ENCODE measurements at places on chromosomes 4 and X.

DNA sequence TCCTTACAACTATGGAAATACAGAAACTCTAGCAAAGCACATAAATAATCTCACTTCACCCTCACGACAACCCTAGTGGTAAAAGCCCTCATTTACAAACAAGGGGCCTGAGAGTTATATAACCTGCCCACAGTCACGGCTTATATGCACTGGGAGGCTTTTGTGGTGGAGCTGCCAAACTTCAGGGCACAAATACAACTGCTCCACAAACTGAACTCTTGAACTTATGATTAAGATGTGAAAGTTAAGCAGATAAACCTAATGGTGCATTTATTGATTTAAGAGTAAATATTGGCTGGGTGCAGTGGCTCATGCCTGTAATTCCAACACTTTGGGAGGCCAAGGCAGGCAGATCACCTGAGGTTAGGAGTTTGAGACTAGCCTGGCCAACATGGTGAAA, 19.0 kb downstream of the SLC2A9 start:
- no peak for DNase-seq

DNA sequence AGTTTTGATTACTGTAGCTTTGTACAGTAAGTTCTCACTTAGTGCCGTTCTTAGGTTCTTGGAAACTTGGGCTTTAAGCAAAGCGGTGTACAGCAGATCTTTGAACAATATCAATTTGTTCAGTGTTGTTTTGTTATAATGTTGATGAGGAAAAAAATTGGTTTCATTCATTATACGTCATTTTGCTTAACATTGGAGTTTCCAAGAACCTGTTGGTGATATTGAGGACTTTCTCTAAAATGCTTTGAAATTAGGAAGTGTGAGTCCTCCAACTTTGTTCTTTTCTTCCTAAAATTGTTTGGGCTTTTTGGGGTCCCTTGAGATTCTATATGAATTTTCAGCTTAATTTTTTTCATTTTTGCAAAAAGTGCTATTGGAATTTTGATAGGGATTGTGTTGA, 49.1 kb downstream of the STAG2 start:
- DNase-seq = no peak

DNA sequence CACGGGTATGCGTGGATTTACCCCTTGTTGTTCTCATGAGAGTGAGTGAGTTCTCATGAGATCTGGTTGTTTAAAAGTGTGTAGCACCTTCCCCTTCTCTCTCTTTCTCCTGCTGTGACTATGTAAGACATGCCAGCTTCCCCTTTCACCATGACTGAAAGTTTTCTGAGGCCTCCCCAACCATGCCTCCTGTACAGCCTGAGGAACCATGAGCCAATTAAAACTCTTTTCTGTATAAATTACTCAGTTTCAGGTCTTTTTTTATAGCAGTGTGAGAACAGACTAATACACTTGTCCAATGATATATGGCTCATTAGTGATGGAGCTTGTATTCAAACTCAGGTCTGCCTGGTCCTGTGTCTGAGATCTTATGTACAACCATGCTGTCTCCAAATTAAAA, 28.5 kb upstream of the RTL3 start:
- no peak for DNase-seq

- no peak for DNase-seq
Observed at GRCh38 chr4:94175553-94176261, 32.0 kb upstream of the SMARCAD1 start.

DNA sequence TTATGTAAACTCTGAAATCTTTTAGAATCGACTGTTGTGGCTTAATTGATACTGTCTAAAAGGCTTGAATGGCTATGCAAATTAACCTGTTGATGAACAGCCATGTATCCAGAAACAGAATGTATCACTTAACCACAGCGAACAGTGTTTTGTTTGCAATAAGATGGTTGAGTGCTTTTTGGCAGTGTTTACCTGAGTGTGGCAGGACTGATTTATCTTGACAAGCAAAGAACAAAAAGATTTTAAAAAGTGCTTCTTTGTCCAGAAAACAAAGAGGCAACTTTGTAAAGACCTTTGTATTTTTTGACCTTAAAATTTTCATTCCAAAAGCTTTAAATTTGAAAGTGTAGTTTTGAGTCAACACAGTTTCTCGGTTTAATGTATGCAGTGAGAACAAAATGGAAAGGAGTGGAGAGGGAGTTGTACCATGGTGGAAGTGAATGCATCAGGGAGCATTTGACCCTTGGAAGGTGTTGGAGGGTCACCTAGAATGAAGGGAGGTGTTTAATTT, 18.0 kb downstream of the ARHGAP10 start:
- DNase-seq = no peak

GRCh38 chr4:6938237-6938636, 28.6 kb downstream of the TBC1D14 start:
- no peak for DNase-seq

- DNase-seq = no peak
Observed at GRCh38 chr4:37388681-37389365, 144.3 kb downstream of the NWD2 start.

- DNase-seq = no peak
Observed at GRCh38 chr4:21554500-21554899, 394.1 kb downstream of the KCNIP4 start.

- no peak for DNase-seq
Observed at GRCh38 chrX:25130619-25131018, 114.9 kb upstream of the ARX start.

DNA sequence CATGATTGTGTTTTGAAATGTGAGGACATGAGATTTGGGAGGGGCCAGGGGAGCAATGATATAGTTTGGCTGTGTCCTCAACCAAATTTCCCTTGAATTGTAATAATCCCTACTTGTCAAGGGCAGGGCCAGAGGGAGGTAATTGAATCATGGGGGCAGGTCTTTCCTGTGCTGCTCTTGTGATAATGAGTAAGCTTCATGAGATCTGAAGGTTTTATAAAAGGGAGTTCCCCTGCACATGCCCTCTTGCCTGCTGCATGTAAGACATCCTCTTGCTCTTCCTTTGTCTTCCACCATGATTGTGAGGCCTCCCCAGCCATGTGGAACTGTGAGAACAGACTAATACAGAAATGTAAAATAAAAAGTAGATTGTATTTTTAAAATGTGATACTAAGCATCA, 1294.9 kb downstream of the ADGRL3 start:
- no peak for DNase-seq

DNA sequence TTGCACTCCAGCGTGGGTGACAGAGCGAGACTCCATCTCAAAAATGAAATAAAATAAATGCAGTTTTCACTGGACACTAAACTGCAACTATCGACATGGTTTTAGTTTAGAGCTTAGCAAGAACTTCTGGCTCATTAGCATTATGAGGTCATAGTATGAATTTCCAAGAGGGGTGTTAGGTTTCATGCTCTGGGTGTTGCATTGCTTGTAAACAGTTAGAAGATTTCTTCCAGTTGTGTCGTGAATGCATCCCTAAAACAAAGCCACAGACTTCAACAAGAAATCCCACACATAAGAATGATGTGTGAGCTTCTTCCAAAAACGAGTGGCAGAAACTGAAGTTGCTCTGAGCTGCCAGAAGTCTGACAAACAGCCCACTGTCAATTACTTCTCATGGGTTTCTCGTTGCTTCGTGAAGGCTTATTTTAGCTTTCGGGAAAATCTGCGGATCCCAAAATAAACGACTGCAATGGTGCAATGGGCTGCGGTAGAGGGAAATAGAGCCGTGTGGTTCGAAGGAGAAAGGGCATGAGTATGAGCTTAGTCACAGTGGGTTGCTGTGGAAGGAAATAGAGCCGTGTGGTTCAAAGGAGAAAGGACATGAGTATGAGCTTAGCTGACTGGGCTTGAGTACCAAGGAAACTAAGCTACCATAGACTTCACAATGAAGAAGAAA, 354.9 kb downstream of the DHRSX start:
- no peak for DNase-seq

DNA sequence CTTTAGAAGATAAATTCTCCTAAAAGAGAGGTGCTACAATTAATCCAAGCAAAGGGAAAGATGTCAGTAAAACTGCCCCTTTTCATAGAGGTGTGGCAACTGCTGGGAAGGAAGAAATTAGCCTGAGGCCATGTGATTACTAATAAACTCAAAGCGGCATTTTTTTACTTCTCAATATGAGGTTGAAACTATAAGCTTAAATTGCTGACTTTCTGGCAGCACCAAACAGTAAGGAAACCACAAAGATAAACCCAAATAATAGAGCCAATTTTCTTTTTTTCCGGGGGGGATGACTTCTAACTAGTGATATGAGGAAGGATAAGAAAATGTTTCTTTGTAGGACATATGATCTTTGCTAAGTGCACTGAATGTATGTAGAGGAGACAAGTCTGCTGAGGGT, 30.9 kb downstream of the AR start:
- DNase-seq = no peak

DNA sequence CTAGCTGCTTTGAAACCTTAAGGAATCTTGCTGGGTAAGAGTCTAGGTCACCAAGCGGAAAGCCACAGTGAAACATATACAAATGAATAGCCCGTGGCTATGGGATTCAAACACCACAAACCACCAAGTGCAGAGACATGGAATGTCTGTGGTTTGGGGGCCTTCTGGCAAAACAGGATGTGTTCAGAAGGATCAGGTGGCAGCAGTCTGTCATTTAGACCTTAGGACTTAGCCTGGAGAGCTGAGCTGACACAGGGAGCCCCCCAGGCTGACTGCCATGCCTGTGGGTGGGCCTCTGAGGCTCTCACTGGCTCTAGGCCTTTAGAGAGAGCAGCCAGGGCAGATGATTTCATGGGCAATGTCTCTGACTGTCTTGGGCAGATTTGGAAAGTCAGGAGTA, 225.6 kb downstream of the FBXW7 start:
- no peak for DNase-seq

DNA sequence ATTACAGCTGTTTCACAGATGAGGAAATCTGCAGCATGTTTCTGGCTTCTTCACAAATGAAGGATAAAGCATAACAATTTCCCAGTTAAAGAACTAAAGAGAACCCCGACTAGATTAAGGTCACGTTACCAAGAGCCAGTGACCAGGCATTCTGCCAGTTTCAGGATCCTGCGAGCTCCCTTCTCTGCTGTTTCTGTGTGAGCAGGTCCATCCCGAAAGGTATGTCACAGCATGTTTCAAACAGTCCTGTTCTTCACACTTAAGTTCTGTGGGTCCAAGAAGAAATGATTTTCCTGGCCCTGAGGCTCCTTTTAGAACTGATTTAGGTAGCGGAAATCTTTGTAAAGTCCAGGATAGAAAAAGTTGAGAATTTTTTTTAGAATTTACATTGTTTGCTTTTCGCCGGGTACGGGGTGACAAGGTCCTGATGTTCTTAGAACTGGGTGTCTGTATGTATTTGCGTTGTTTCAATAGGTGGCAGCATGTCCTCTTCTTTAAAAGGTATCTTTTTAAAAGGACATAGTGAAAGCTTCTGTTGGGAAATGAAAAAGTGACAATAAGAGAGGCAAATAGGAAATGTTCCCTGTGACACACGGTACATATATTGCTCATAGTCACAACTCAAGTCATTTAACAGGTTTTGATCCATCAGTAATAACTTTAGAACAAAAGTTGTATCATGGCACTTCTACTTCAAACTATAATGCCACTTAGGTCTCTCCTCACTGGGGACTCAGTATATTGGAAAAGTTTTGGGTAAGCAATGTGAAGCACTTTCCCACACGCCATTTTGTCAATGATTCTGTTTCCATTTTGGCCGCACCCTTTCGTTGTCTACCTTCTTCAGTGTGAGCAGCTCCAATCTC, 18.4 kb downstream of the IL21 start:
- no peak for DNase-seq

Measured in NCI-H2107 (cell line).